Stimulated activated CD8-positive, alpha-beta memory T cell treated with anti-CD3 and anti-CD28 coated beads, Interleukin-4, amount 100 ng/mL, for 1 hour (primary cell): ENCODE measurements at places on chromosomes 4 and X.

GRCh38 chr4:143506031-143506430, 7.5 kb upstream of the SMARCA5 start:
- no peak for DNase-seq

DNA sequence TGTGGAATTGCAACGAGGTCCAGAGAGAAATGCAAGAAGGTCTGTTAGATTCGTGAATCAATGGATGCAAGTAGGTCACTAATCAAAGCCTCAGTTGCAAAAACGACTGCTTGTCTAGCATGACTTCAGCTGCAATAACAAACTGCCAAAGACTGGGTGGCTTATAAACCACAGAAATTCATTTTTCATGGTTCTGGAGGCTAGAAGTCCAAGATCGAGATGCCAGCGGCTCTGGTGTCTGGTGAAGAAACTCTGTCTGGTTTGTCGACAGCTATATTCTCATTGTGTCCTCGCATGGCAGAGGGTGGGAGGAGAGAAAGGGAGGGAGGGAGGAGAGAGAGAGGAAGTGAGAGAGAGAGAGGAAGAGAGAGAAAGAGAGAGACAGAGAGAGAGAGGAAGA, 114.7 kb downstream of the MXRA5 start:
- DNase-seq: no peak

GRCh38 chrX:30580641-30581040, 3.1 kb upstream of the TASL start:
- DNase-seq: no peak

GRCh38 chr4:79862821-79863220, 210.2 kb downstream of the ANTXR2 start:
- no peak for DNase-seq

DNA sequence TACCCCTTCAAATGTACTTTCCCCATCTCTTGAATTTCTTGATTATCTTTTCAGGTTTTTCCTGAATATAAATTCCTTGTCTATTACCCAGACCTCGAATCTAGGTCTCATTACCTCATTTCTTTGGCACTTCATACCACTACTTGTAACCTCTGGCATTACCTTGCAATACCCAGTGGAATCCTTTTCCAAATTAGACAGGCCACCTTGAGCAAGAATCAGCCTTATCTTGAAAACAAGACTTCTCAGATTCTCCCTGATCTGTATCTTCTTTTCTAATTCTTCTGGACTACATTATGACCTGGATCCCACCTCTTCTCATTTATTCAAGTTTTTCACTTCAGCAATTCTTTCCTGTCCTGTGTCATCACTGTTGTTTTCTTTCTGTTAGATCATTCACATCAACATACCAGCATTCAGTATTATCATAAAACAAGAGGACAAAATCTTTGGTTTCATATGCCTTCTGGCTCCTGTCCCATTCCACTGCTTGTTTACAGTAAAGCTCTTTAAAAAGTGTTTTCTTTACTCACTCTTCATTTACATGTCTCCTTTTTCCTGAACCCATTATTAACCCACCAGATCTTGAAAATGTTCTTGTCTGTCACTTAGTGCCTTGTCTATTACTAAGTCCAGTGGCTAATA, 275.6 kb upstream of the HS3ST1 start:
- DNase-seq: no peak

- DNase-seq: no peak
These were observed 383.3 kb downstream of the SMARCA1 start for GRCh38 chrX:129139837-129140598.

- no peak for DNase-seq
These were observed 166.9 kb upstream of the GK2 start for GRCh38 chr4:79574741-79575451.

DNA sequence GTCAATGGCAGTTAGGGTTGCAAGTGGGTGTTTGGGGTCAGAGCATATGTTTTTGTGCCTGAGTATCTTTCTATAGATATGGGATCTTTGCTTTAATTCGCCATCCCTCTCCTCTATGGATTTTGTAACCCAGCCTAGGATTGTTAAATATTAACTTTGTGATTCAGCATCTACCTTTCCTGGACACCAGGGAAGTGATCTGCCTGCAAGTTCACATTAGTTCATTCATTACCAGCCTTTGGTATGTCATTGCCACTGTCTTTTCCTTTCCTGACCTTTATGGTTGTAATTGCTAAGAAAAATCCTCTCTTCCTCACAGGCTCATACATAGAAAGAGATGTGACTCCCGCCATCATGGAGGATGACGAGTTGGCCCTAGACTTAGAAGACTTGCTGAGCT, 73.8 kb downstream of the KIT start:
- DNase-seq: no peak
